ENCODE measurements at places on chromosomes 1 and 21. TPM values are rescaled to one million over a fixed set of nuclear protein-coding genes. Genes with fewer than 3 reads are reported as not detected.

Gene RAD54L
- total RNA-seq: 0.60 TPM

Gene PTGFR
- total RNA-seq: 2.0 TPM

Gene RPTN
- total RNA-seq: not detected

Gene CFH
- 271 TPM for total RNA-seq

Gene SPATA46
- not detected for total RNA-seq

Gene GLIS1
- 0.27 TPM for total RNA-seq

Gene CYP4A22
- not detected for total RNA-seq

Gene CFAP74
- total RNA-seq: 0.10 TPM

Gene TXNIP
- 617 TPM for total RNA-seq

Gene PLD5
- 1.0 TPM for total RNA-seq

Gene SLC1A7
- total RNA-seq: not detected

Gene GNB1
- 314 TPM for total RNA-seq

GRCh38 chr1:234839663-234840062 is 229.7 kb upstream of the IRF2BP2 start:
- no peak overlapping the region for H3K27ac ChIP-seq
- no peaks in the 10 kb centered on the region for H3K36me3 ChIP-seq
- DNase-seq: no peak
- H3K27me3 ChIP-seq: no peaks in the 10 kb centered on the region

DNA sequence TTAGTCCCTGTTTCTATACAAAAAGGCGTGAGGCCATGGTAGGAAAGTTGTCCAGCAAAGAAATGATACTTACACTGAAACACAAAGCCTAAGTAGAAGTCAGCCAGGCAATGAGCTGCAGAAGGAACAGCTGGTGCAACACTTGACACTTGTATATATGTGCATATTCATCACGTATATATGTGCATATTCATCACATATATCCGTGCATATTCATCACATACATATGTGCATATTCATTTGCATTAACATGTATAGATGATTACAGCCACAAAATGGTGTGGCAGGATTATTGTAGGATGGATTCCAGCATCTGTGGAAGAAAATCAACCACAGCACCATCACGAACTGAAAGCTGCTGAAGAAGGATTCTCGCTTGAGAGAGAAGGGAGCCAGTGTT is 189.0 kb upstream of the RGS18 start:
- H3K4me1 ChIP-seq: no peaks in the 10 kb centered on the region
- no peaks in the 10 kb centered on the region for H3K27me3 ChIP-seq
- no peak overlapping the region for H3K4me3 ChIP-seq

DNA sequence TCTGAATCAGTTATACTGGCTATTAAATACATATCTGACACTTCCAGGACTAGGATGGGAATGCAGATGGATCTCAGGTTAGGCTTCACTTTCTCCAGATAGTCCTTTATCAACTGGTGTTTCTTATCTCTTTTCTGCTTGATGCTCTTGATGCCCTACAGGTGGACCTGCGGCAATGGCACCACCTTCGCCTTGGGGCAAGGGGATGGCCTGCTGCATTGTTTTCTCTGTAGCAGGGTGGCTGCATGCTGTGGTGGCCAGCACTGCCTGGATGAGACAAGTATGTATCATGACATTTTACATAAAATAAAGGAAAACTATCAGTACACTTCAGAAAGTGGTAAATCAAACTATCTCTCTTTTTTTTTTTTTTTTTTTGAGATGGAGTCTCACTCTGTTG is 217.7 kb upstream of the ZP4 start:
- no peaks in the 10 kb centered on the region for H3K27me3 ChIP-seq
- DNase-seq: no peak
- no peak overlapping the region for H3K27ac ChIP-seq
- H3K4me3 ChIP-seq: no peak overlapping the region
- no peaks in the 10 kb centered on the region for H3K36me3 ChIP-seq

- H3K4me3 ChIP-seq: no peak overlapping the region
- no peaks in the 10 kb centered on the region for H3K36me3 ChIP-seq
These were observed 1.7 kb upstream of the IL6R start for GRCh38 chr1:154403261-154403943.

GRCh38 chr1:5865774-5866173 is 126.5 kb downstream of the NPHP4 start:
- no peaks in the 10 kb centered on the region for H3K27me3 ChIP-seq
- no peak overlapping the region for H3K4me3 ChIP-seq
- no peak for DNase-seq
- no peak overlapping the region for H3K27ac ChIP-seq
- H3K4me1 ChIP-seq: no peaks in the 10 kb centered on the region
- no peaks in the 10 kb centered on the region for H3K36me3 ChIP-seq

DNA sequence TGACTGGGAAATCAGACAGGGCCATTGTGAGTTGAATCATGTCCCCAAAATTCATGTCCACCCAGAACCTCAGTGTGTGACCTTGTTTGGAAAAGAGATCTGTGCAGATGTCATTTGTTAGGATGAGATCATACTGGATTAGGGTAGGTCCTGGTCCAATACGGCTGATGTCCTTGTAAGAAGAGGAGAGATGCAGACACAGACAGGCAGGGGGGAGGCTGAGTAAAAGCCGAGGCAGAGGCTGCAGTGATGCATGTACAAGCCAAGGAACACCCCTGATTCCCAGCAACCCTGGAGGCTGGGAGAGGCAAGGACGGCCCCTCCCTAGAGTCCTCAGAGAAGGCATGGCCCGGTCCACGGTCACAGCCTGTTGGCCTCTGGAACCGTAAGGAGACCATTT is 15.9 kb upstream of the NPPB start:
- no peaks in the 10 kb centered on the region for H3K27me3 ChIP-seq
- no peak for DNase-seq
- H3K36me3 ChIP-seq: no peaks in the 10 kb centered on the region
- H3K27ac ChIP-seq: no peak overlapping the region
- H3K4me3 ChIP-seq: no peak overlapping the region

- no peaks in the 10 kb centered on the region for H3K27me3 ChIP-seq
- DNase-seq: no peak
- no peak overlapping the region for H3K27ac ChIP-seq
- peaks cover 2% of the 10 kb centered on the region for H3K4me1 ChIP-seq
These were observed 25.7 kb upstream of the SELENON start for GRCh38 chr1:25774206-25774803.

DNA sequence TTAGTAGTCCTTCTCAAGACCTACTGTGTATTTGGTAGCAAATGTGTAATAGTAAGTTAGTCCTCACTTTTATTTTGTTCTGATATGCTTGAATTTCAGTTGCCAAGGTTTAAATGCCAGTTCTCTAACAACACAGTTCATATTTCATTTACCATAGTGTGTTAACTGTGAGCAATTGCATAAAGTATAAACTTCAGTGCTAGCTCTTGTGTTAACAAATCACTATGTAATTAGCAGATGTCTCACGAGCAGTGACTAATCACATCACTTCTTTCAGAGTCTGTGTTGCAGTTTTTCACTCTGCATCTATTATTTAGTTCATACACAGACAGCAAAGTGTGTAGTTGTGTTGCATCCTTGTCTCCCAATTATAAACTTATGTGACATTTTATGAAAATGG is 47.8 kb downstream of the ZMYM4 start:
- peaks cover 3% of the 10 kb centered on the region for H3K4me1 ChIP-seq
- H3K4me3 ChIP-seq: no peak overlapping the region
- H3K27me3 ChIP-seq: no peaks in the 10 kb centered on the region

GRCh38 chr21:14121719-14122118 is 89.0 kb downstream of the LIPI start:
- no peak overlapping the region for H3K4me3 ChIP-seq
- H3K27ac ChIP-seq: no peak overlapping the region
- no peaks in the 10 kb centered on the region for H3K4me1 ChIP-seq
- no peaks in the 10 kb centered on the region for H3K36me3 ChIP-seq

GRCh38 chr1:91124290-91124985 is 102.6 kb upstream of the ZNF644 start:
- H3K27ac ChIP-seq: no peak overlapping the region
- no peak for DNase-seq
- no peaks in the 10 kb centered on the region for H3K27me3 ChIP-seq

GRCh38 chr1:30815556-30815955 is 58.0 kb upstream of the LAPTM5 start:
- no peak for DNase-seq
- H3K36me3 ChIP-seq: no peaks in the 10 kb centered on the region
- H3K27me3 ChIP-seq: no peaks in the 10 kb centered on the region
- H3K27ac ChIP-seq: no peak overlapping the region
- no peak overlapping the region for H3K4me3 ChIP-seq

DNA sequence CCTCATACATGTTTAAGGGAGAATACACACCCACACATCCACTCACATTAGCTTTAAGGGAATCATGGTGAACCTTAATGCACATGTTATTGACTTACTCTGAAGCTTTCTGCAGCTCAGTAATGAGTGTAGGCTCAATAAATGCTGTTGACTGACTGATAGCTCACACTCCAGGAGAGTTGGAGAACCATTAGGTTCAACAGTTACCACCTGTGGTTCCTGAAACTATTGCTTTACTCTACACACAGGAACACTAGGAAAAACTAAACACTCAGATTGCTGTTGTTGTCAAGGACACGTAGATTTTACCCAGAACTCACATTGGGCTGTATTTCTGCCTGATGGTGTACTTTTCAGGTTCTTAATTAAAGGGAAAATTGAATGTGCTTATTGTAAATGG is 37.3 kb downstream of the ZC3H11B start:
- no peaks in the 10 kb centered on the region for H3K36me3 ChIP-seq
- H3K4me1 ChIP-seq: no peaks in the 10 kb centered on the region
- no peaks in the 10 kb centered on the region for H3K27me3 ChIP-seq
- no peak for DNase-seq

GRCh38 chr1:24258735-24259424 is 60.3 kb upstream of the GRHL3 start:
- H3K4me3 ChIP-seq: no peak overlapping the region
- no peaks in the 10 kb centered on the region for H3K4me1 ChIP-seq
- no peak overlapping the region for H3K27ac ChIP-seq
- no peaks in the 10 kb centered on the region for H3K27me3 ChIP-seq
- H3K36me3 ChIP-seq: no peaks in the 10 kb centered on the region
- DNase-seq: no peak

GRCh38 chr1:4172644-4173599 is 272.9 kb upstream of the C1orf174 start:
- no peaks in the 10 kb centered on the region for H3K27me3 ChIP-seq
- H3K4me3 ChIP-seq: no peak overlapping the region
- DNase-seq: peak; percentile 2

DNA sequence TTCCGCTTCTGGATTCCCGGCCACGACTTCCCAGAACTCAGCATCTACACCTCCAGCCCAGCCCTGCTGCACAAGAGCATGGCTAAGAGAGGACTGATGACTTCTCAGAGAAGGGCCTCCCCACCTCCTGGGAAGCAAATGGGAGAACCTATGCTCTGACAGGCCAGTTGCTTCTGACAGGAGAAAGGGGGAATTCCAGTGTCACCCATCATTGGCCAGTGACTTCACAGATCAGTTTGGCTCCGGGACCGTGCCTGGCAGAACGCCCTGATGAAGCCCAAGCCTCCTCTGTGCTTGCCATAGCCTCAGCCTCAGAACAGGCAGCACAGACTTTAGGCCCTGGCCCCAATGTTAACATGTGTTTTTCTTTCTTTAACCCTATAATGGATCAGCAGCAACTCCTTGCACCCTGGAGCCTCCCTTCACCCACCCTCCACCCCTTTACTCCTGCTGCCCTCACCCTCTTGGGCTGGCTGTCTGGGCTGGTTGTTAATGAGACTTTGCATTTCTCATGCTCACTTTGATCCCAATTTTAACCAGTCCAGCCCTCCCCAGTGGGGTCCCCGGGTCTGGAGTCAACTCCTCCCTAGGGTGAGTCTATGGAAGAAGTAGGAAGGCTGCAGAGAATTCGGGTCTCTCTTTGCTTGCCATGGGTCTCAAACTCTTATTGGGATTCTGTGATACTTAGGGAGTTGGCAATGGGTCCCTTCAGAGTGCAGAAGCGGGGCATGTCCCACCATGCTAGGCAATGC is 42.7 kb upstream of the SLC30A1 start:
- H3K27ac ChIP-seq: no peak overlapping the region
- H3K4me1 ChIP-seq: no peaks in the 10 kb centered on the region
- no peak overlapping the region for H3K4me3 ChIP-seq
- no peaks in the 10 kb centered on the region for H3K27me3 ChIP-seq

GRCh38 chr1:4599951-4600481 is 54.4 kb upstream of the AJAP1 start:
- no peak overlapping the region for H3K4me3 ChIP-seq
- H3K36me3 ChIP-seq: no peaks in the 10 kb centered on the region
- no peak for DNase-seq
- H3K4me1 ChIP-seq: no peaks in the 10 kb centered on the region
- no peaks in the 10 kb centered on the region for H3K27me3 ChIP-seq

GRCh38 chr1:186899577-186899976 is 70.8 kb downstream of the PLA2G4A start:
- no peak overlapping the region for H3K4me3 ChIP-seq
- no peak overlapping the region for H3K27ac ChIP-seq
- DNase-seq: no peak
- H3K36me3 ChIP-seq: no peaks in the 10 kb centered on the region
- no peaks in the 10 kb centered on the region for H3K4me1 ChIP-seq

Data from ovary (tissue), 10 donors.